Gastroesophageal sphincter (tissue), 4 donors: ENCODE measurements at places on chromosomes 3 and 15. TPM values are rescaled to one million over a fixed set of nuclear protein-coding genes. Genes with fewer than 3 reads are reported as not detected.

The EAF2 gene
- 2.0 TPM for total RNA-seq

The LRRC31 gene
- total RNA-seq = not detected

The EXOSC7 gene
- total RNA-seq = 52.8 TPM

The SEMA6D gene
- total RNA-seq = 14.2 TPM

The OIP5 gene
- not detected for total RNA-seq

The FBXW12 gene
- not detected for total RNA-seq

The PSTPIP1 gene
- total RNA-seq = 10.6 TPM

The TLR9 gene
- total RNA-seq = not detected

The FEZF2 gene
- total RNA-seq = not detected

The CADM2 gene
- total RNA-seq = 9.1 TPM

The MASP1 gene
- total RNA-seq = 5.2 TPM

The SLC2A2 gene
- not detected for total RNA-seq

The SH3GL3 gene
- total RNA-seq = not detected

The COL6A5 gene
- not detected for total RNA-seq

The PLCL2 gene
- 8.0 TPM for total RNA-seq

The MYO1E gene
- total RNA-seq = 60.4 TPM

The IMPG2 gene
- 0.96 TPM for total RNA-seq

The ROBO1 gene
- total RNA-seq = 12.5 TPM

The CDHR4 gene
- 0.40 TPM for total RNA-seq
